Stimulated activated CD4-positive, alpha-beta T cell treated with anti-CD3 and anti-CD28 coated beads, TNF-alpha, amount 100 ng/mL, for 1 hour (primary cell): ENCODE measurements at places on chromosomes 6 and 20.

DNA sequence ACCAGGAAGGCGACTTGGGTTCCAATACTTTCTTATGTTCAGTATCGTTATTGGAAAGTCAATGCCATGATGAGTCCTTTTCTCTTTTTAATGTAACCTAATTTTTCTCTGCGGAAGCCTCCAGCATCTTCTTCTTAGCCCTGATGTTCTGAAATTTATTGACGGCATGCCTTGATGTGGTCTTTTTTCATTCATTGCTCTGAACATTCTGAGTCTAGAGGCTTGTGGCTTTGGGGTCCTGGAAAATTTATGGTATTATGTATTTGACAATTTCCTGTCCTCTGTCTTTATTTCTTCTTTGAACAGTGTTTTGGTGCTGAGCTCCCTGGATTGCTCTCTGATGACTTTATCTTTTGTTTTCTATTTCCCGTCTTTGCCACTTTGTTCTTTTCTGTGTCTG lies 28.7 kb upstream of the MAS1 start:
- DNase-seq = no peak

GRCh38 chr6:118202517-118202916 lies 295.5 kb downstream of the SLC35F1 start:
- no peak for DNase-seq

DNA sequence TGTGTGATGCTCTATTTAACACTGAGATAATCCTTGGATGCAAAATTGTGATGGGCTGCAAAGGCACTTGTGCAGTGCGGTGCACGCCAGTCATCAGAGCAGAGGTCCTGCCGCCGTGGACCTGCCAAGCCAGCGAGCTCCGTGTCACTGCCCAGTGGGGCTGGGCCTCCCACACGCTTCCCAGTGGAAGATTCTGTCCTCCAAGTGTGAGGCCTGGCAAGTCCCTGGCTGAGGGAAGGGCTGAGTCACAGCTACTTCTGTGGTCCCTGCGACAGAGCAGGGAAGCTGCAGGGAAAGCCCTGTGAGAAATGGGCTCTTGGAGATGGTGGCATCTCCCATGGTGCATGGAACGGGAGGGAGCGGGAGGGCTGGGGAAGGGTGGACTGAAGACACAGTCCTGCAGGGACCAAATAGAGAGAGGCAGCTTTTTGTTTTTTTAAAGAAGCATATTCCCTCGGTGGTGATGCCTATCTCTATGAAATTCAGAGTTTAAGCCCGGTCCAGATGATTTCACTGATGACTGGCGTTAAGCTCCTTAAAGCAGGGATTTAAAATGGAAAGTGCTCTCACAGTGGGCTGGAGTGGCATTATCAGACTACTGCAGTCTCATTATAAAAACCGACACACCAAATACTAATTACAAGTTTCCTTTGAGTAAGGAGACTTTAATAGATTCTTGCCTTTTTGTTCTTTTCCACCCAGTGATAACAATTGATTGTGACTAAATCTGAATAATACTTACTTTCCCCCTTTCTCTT lies 413.7 kb downstream of the QKI start:
- DNase-seq = no peak

GRCh38 chr6:118813775-118814174 lies 80.2 kb upstream of the ASF1A start:
- no peak for DNase-seq

GRCh38 chr6:116101302-116101718 lies 657 bp downstream of the NT5DC1 start:
- DNase-seq = no peak

GRCh38 chr6:38116248-38116647 lies 296.7 kb downstream of the ZFAND3 start:
- DNase-seq = no peak

GRCh38 chr20:10616212-10616611 lies 57.6 kb downstream of the JAG1 start:
- no peak for DNase-seq

DNA sequence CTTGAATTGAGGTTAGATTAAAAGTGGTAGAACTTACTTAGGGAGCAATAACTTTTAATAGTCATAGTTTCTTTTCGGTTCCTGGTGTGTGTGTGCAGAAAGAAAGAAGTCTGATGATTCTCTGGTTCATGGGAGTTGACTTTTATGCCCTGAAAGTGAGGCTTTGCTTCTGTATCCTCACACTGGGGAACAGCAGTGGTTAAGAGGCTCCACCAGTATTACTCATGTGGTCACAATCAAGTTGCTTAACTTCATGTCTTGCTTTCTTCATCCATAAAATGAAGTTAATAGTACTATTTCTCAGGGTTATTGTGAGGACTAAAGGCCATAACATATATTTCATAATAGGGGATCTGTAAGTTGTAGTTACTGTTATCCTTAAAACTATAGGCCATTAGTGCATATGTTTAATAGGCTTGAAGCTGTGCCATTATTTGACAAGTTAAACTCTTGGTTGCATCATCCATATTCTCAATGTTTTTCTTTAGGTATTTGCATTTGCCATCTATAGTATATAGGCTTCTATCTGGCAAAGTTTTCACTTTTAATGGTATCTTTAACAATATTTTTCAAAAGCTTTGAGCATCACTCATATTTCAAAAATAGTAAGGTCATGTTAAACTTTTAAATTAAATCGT lies 262.4 kb downstream of the PLCB1 start:
- DNase-seq = no peak

- DNase-seq = no peak
Measured at GRCh38 chr6:31920811-31921210, 6.7 kb upstream of the C2 start.
